ENCODE measurements at places on chromosomes 16 and 17. TPM values are rescaled to one million over a fixed set of nuclear protein-coding genes. Genes with fewer than 3 reads are reported as not detected.

The DBNDD1 gene
- 2.1 TPM for polyA plus RNA-seq

The TMC6 gene
- polyA plus RNA-seq = 1.3 TPM

The CORO7 gene
- polyA plus RNA-seq = 5.6 TPM

The NUBP1 gene
- polyA plus RNA-seq = 29.7 TPM

The KRTAP4-16 gene
- polyA plus RNA-seq = not detected

The ZNF423 gene
- 0.24 TPM for polyA plus RNA-seq

The TPPP3 gene
- 2.9 TPM for polyA plus RNA-seq

The MYH2 gene
- not detected for polyA plus RNA-seq

The TTYH2 gene
- polyA plus RNA-seq = 1.2 TPM

The GPATCH8 gene
- polyA plus RNA-seq = 13.7 TPM

The HSD17B2 gene
- polyA plus RNA-seq = 8.0 TPM

The NPIPB6 gene
- polyA plus RNA-seq = 0.23 TPM

The MT3 gene
- not detected for polyA plus RNA-seq

The ITGAL gene
- polyA plus RNA-seq = not detected

The ASIC2 gene
- 0.16 TPM for polyA plus RNA-seq

The PERCC1 gene
- not detected for polyA plus RNA-seq

The TRIM47 gene
- polyA plus RNA-seq = 4.8 TPM
